ENCODE measurements at places on chromosomes 12 and 14. TPM values are rescaled to one million over a fixed set of nuclear protein-coding genes. Genes with fewer than 3 reads are reported as not detected.

GRCh38 chr14:96204151-96205058 lies at the start of gene BDKRB2:
Gene BDKRB2 (plus strand): TSS chr14:96204839. CDS start chr14:96237108, 32,269 bp downstream.
- DNase-seq = peak; percentile 82
- H3K36me3 ChIP-seq = no peaks in the 10 kb centered on the region
- H3K27me3 ChIP-seq = peaks cover 3% of the 10 kb centered on the region
- peaks cover 15% of the 10 kb centered on the region for H3K4me1 ChIP-seq
- peak within 1 kb of the TSS; percentile 30 for H3K27ac ChIP-seq

The PLEKHG7 gene
- not detected for total RNA-seq

- H3K36me3 ChIP-seq = no peaks in the 10 kb centered on the region
- H3K27ac ChIP-seq = no peak overlapping the region
- H3K27me3 ChIP-seq = no peaks in the 10 kb centered on the region
- no peak overlapping the region for H3K4me3 ChIP-seq
- DNase-seq = no peak
- peaks cover 10% of the 10 kb centered on the region for H3K4me1 ChIP-seq
These were observed 34.0 kb upstream of the CMKLR1 start for GRCh38 chr12:108373111-108373510.

The KRT2 gene
- total RNA-seq = not detected

- H3K27ac ChIP-seq = no peak overlapping the region
- no peaks in the 10 kb centered on the region for H3K4me1 ChIP-seq
- no peak for DNase-seq
- H3K4me3 ChIP-seq = no peak overlapping the region
These were observed 48.9 kb upstream of the LRIG3 start for GRCh38 chr12:58969237-58969636.

The UNC79 gene
- total RNA-seq = 0.09 TPM

DNA sequence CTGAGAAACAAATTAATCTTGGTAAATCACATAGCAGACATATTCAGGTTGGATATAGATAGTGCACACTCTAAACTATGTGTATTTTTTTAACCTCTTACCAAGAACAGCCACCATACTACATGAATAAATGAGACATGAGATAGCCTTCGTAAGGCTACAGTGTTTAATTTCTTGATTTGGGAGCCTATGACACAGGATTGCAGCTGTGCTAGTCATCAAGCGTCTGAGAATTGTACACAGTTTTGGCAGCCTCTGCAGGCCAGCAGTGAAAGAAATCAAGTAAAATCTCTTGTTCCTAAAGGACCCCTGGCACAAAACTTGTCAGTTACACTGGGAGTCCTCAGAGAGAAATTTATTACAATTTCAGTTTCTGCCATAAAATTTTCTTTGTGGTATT lies 236.1 kb downstream of the C12orf50 start:
- H3K4me1 ChIP-seq = no peaks in the 10 kb centered on the region
- H3K27ac ChIP-seq = no peak overlapping the region
- H3K27me3 ChIP-seq = no peaks in the 10 kb centered on the region
- no peaks in the 10 kb centered on the region for H3K36me3 ChIP-seq
- no peak overlapping the region for H3K4me3 ChIP-seq
- no peak for DNase-seq

- DNase-seq = no peak
- H3K27me3 ChIP-seq = no peaks in the 10 kb centered on the region
- H3K4me1 ChIP-seq = no peaks in the 10 kb centered on the region
- no peak overlapping the region for H3K4me3 ChIP-seq
These were observed 13.4 kb downstream of the LRIG3 start for GRCh38 chr12:58906917-58907316.

The A2ML1 gene
- total RNA-seq = not detected

The FAM90A1 gene
- 0.43 TPM for total RNA-seq

The KRT80 gene
- 8.6 TPM for total RNA-seq

DNA sequence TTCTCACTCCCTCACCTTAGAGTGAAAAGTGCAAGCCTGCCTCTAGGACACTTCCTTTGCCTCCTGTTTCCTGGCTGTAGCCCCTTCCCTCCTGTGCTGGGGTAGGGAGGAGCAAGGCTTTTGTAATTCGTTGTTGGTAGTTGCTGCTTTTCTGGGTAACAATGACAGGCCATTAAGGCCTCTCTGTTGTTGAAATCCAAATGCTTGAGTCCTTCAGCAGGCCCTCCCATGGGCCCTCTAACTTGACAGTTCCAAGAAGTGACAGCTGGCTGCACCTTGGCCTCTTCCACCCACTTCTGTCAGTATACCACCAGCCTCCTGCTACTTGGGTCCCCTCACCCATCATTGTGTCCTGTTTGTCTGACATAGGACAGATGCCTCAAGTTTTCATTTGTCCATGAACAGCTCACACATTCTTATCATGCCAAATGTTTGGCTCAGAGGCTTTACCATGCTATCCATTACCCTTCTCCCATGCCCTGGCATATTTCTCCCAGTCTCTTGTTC lies 103.7 kb upstream of the PDE3A start:
- H3K4me1 ChIP-seq = no peaks in the 10 kb centered on the region
- no peak overlapping the region for H3K4me3 ChIP-seq
- H3K27ac ChIP-seq = no peak overlapping the region
- H3K36me3 ChIP-seq = no peaks in the 10 kb centered on the region

DNA sequence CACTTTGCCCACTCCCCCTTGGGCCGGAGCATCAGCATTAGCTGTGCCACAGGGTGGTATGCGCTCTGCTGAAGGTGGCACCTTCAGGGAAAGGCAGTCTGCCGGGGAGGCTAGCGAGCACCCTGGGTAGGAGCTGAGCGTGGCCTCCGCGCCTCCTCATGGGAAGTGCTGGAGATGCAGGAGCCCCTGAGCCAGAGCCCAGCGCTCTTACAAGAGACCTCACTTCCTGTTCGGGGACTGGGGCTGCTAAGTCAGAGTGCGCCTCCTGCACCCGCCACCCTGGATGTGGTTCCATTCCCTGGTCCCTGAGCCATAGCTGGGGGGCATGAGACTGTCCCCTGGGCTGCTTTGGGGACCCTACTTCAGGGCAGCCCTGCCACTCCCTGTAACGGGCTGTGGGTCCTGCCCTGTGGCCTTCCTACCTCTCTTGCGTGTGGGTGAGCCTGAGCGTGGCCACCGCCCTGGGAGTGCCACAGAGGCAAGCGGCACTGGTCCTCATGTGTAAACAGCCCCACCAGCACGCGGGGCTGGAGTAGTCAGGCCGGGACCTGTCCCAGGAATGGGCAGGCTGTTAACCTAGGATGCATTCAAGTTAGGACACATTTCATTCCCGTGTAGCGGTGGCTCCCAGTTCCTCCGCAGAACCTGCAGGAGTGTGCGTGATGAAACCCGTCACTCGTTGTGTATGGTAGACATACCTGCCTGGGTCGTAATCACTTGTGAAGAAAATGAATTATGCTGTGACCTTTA lies 19.4 kb downstream of the COA8 start:
- H3K4me1 ChIP-seq = peaks cover 13% of the 10 kb centered on the region
- no peak overlapping the region for H3K4me3 ChIP-seq
- no peaks in the 10 kb centered on the region for H3K27me3 ChIP-seq
- DNase-seq = no peak
- H3K27ac ChIP-seq = no peak overlapping the region

GRCh38 chr12:38921025-38921677 lies 15.8 kb upstream of the CPNE8 start:
- no peak overlapping the region for H3K27ac ChIP-seq
- DNase-seq = no peak
- H3K4me3 ChIP-seq = no peak overlapping the region
- no peaks in the 10 kb centered on the region for H3K27me3 ChIP-seq
- H3K4me1 ChIP-seq = no peaks in the 10 kb centered on the region
- no peaks in the 10 kb centered on the region for H3K36me3 ChIP-seq

- no peaks in the 10 kb centered on the region for H3K27me3 ChIP-seq
- peak overlapping the region; percentile 77 for H3K27ac ChIP-seq
- no peak for DNase-seq
- H3K4me1 ChIP-seq = peaks cover 60% of the 10 kb centered on the region
- H3K36me3 ChIP-seq = no peaks in the 10 kb centered on the region
- H3K4me3 ChIP-seq = no peak overlapping the region
These were observed 42.0 kb downstream of the LTBP2 start for GRCh38 chr14:74569806-74570591.

GRCh38 chr14:99119554-99120525 lies 152.2 kb downstream of the BCL11B start:
- H3K4me3 ChIP-seq = no peak overlapping the region
- H3K27me3 ChIP-seq = peaks cover 19% of the 10 kb centered on the region
- H3K4me1 ChIP-seq = no peaks in the 10 kb centered on the region
- no peaks in the 10 kb centered on the region for H3K36me3 ChIP-seq

The MYH6 gene
- 3.4 TPM for total RNA-seq

The CYP46A1 gene
- total RNA-seq = 1.3 TPM

DNA sequence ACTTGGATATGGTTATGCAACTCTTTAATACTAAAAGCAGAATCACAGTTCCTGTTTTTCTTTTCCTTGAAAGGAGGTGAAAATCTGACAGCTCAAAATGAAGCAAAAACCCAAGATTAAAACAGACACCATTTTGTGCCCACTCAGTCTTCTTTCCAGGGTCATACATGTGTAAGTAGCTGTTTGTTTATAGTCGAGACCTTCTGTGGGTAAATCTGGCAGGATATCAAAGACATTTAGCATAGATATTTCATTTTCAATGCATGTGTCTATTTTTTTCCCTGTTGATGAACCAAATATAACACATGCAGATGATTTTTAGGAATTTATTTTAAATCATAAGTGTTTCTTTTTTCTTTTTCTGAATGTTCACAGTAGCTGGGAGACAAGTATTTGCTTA lies 398.8 kb downstream of the FOXG1 start:
- DNase-seq = no peak
- no peak overlapping the region for H3K27ac ChIP-seq
- no peaks in the 10 kb centered on the region for H3K27me3 ChIP-seq
- no peaks in the 10 kb centered on the region for H3K4me1 ChIP-seq

The POTEM gene
- total RNA-seq = not detected

DNA sequence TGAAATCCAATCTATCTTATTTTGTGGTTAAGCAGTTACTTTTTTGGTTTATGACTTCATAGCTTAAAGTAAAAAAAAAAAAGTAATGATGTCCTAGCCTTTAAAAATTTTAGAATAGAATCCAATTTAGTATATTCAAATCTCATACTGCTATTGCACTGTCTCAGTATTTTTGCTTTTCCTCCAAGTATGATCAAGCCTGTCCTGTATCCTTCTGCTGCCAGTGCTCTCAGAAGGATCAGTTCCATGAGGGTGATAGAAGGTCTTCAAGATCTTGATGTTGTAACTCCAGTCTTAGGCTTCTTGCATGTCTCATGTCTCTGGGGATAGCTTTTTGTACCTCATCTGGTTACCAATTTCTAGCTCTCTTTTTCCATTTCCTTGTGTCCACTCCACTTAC lies 324.2 kb upstream of the FAR2 start:
- no peaks in the 10 kb centered on the region for H3K36me3 ChIP-seq
- no peak overlapping the region for H3K4me3 ChIP-seq
- no peaks in the 10 kb centered on the region for H3K4me1 ChIP-seq
- DNase-seq = no peak
- H3K27me3 ChIP-seq = no peaks in the 10 kb centered on the region
- H3K27ac ChIP-seq = no peak overlapping the region

DNA sequence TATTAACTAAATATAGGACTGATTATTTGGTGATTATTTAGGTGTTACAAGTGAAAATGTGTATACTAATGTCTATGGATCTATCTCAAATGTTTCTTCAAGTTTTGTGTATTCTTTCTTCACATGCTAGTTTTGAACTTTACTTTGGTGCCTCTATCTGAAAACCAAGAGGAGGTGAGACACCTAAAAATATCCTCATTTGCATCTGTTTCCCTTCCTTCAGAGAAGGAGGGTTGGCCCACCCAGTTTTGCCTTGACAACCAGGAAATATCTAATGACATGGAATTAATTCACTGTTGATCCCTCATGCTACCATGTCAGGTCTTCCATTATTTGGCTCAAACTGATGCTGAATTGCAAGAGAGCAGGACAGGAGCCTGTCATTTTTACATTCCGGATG lies 500.4 kb downstream of the NELL2 start:
- no peaks in the 10 kb centered on the region for H3K4me1 ChIP-seq
- no peaks in the 10 kb centered on the region for H3K27me3 ChIP-seq
- no peak overlapping the region for H3K27ac ChIP-seq

- peaks cover 39% of the 10 kb centered on the region for H3K4me1 ChIP-seq
- H3K27ac ChIP-seq = peak overlapping the region; percentile 81
- DNase-seq = no peak
- H3K36me3 ChIP-seq = no peaks in the 10 kb centered on the region
These were observed 21.3 kb downstream of the MYBPC1 start for GRCh38 chr12:101616027-101616494.

DNA sequence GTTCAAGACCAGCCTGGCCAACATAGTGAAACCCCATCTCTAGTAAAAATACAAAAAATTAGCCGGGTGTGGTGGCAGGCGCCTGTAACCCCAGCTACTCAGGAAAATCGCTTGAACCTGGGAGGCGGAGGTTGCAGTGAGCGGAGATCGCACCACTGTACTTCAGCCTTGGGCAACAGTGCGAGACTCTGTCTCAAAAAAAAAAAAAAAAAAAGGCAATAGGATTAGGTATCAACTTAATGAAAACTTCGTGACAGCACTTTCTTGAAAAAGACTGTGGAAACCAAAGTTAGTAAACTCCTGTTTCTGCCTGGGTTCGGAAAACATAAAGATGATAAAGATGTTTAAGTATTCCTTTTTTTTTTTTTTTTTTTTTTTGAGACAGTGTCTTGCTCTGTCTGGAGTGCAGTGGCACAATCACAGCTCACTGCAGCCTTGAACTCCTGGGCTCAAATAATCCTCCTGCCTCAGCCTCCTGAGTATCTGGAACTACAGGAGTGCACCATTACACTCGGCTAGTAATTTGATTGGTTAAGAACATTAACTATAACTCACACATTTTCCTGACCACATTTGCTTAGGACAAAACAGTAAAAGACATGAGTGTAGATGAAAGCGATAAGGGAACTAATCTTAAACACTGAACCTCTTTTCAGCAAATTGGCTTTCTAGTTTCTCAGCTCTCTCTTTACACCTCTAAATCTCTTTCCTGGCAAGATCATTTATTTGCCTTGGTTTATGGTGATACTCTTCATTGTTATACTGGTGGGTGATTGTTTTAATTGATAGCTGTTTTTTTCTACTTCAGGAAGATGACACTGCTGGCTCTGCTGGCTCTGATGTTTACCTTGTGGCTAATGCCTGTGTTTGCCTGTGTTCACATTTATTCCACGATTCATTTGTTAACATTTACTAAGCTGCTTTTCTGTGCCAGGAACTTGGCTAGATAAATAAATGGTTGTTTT lies 15.8 kb downstream of the HIF1A start:
- H3K27me3 ChIP-seq = no peaks in the 10 kb centered on the region
- H3K4me3 ChIP-seq = no peak overlapping the region
- no peak for DNase-seq
- H3K4me1 ChIP-seq = peaks cover 54% of the 10 kb centered on the region

DNA sequence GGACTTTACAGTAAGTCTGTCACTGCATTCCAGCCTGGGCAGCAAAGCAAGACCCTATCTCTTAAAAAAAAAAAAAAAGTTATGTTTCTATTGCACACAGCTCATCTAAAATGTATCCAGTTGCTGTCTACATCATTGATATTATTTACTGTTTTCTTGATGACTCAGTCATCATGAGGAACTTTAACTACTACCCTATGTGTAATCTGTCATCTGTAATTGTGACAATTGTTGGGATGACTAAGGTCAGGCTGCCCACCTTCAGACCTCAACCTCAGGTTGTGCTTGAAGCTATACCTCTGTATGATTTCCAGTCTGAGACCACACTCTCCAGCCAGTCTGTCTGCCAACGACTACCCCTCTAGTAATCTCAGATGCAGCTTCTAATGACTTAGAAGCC lies 15.3 kb downstream of the PPP1R13B start:
- H3K27ac ChIP-seq = no peak overlapping the region
- H3K4me3 ChIP-seq = no peak overlapping the region
- DNase-seq = no peak
- H3K4me1 ChIP-seq = peaks cover 31% of the 10 kb centered on the region
